RWPE2 (cell line): ENCODE measurements at places on chromosomes 12 and 14.

- no peak for DNase-seq
Observed at GRCh38 chr12:100871195-100871734, 76.7 kb downstream of the ANO4 start.

DNA sequence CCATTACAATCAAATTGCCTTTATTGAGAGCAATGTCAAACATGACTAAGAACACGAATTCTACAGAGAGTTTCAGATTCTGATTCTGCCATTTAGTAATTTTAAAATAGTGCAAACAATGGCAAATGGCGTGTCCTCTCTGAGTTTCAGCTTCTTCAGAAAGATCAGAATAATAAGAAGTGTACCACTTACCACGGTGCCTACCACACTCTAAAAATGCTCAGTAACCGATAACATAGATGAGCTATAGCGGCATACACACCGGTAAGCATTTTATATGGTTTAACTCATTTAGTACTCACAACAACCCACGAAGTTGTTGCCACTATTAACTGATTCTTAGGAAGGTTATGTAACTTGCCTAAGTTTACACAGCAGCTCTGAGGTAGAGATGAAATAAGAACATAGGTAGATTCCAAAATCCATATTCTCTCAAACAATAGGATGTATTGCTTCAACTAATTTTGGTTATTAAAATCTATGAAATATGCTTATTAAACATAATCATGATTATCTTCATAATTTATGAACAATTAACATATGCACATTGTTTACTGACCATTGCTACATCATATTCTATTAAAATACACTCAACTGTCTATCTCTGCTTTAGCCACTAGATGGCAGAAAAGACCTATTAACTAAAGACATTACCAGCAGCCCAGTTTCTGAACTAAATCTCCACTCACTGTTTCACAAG lies 38.3 kb downstream of the SLC6A15 start:
- DNase-seq, result no peak

DNA sequence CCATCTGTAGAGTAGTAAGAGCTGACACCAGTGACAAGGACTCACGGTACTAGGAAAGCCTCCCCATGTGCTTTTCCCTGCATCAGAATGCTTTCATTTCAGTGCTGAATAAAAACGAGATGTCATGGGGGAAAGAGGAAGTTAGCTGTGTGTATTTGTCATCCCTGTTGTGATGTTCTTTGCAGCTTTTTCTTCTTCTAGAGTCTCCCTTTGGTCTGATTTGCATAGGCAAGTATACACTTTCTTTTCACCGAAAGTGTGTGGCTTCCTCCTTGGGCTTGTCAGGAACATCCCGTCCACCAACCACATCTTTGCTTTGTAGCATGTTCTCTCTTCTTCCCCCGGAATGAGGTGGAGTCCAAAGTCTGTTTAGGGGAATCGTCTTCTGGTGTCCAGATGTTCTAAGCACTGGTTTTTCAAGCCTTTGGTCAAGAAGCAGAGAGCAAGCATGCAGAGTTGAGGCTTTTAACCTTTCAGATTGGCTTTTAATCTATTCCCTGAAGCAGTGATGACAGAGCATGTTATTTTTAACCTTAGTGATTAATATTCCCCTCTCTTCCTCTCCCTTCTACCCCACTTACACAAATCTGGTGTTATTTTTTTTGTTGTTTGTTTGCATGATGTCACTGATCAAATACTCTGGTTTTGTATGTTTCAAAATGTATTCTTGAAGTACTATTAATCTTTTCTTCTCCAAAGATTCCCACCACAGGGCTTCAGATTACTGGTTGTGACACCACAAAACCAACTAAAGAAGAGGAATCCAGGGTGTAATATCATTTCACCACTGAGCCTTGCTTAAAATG lies 163.4 kb downstream of the SAMD4A start:
- no peak for DNase-seq

DNA sequence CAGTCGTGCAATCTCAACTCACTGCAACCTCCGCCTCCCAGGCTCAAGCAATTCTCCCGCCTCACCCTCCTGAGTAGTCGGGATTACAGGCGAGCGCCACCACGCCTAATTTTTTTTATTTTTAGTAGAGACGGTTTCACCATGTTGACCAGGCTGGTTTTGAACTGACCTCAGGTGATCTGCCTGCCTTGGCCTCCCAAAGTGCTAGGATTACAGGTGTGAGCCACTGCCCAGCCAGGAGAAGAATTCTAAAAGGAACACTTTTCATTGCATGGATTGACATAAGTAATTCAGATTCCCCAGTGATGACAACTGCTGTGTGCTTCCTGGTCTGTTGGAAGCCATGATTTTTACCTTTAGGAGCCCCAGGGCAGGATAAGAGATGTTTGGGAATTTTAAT lies 22.1 kb downstream of the DMAC2L start:
- DNase-seq, result no peak

DNA sequence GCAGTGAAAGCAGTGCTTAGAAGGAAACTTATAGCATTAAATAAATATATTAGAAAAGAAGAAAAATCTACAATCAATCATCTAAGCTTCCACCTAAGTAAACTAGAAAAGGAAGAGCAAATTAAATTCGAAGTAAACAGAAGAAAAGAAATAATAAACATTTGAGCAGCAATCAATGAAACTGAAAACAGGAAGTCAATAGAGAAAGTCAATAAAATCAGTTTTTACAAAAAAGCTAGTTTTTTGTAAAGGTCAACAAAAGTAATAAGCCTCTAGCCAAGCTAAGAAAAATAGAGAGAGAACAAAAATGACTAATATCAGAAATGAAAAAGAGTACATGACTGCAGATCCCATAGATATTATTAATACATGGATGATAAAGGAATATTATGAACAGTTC lies 34.2 kb upstream of the KTN1 start:
- no peak for DNase-seq

DNA sequence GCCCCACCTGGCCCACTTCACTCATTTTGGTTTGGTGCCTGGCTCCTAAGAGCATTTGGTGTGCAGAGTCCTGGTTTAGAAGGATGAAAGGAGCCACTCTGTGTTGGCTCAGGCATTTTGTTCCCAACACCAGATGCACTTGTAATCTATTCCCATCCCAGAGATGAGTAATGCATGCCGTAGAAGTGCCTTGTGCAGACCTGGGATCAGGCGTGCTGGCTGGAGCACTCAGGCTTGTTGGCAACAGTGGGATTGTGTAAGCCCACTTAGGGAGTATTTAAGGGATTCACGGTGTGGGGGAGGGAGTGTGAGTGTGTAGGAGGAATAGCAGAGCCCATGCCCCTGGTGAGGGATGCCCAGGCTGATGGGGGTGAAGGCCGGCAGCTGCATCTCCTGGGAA lies 501.5 kb upstream of the TBX3 start:
- DNase-seq, result no peak

DNA sequence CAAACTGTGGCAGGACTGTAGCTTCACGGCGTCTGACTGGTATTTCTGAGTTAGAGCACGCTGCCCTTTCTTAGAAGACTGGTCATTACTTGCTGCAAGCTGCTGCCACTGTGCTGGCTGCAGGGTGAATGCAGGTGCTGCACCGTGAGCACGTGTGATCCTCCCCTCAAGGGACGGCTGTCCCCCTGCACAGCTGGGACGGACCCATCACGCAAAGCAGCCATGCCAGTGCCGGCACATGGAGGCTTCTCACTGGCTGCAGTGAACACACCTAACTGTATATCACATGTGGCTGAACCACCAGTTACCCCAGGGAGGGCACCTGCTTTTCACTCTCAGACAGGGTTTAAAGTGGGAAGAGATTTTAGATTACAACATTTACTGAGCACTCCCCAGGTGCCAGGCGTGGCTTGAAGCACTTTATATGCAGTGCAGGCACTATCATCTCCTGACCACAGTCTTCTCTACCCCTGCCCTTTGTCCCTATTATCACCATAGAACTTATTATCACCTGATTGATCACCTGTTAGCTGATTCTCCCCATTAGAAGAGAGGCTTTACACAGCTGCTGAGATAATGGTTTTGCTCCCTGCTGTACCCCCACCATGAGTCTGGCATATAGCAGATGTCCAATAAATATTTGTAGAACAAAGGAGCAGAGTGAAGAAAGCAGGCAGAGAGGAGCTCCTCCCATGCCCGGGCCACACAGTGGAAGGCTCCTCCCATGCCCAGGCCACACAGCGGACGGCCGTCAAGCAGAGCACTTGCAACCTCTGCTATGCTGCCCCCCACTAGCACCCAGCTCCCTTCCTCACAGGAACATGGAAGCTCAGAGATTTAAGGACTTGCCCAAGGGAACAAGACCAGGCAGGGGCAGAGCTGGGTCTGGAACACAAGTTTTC lies 25.9 kb downstream of the SLC25A47 start:
- DNase-seq, result no peak

DNA sequence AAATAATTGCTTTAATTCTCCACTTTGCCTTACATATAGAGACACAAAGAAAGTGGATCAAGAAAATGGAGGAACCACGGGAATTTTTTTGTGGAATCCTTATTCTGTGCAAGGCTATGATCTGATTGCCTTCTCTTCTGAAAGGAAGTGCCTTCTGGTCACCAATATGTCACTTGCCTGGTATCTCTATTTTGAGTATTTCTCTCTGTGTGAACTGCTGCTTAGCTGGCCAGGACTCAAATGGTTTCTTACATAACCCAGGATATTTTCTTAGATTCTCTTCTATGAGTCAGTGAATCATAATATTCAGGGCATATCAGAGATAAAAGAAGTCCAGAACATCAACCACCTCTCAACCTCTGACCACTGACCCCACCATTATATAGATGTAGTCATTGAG lies 156.1 kb downstream of the DIO2 start:
- DNase-seq, result no peak

DNA sequence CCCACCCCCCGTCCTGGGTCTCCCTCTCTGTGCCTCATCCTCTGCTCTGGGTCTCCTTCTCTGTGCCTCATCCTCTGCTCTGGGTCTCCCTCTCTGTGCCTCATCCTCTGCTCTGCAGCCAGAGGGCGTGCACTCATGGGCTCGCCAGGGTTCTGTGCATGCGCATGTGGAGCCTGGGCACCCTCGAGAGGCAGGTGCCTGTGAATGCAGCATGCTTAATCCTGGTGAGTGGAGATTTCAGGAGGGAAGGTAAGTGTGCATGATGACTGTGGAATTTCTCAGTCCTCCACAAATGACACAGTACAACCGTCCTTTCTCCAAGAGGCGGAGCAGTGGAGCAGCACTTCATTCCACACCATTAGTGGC lies 65.2 kb downstream of the EP400 start:
- DNase-seq, result no peak

GRCh38 chr14:68470361-68470760 lies 322.5 kb downstream of the ZFP36L1 start:
- DNase-seq, result no peak

- no peak for DNase-seq
Observed at GRCh38 chr12:46124132-46124847, 133.9 kb upstream of the SCAF11 start.

GRCh38 chr14:71094722-71095121 lies 187.5 kb downstream of the PCNX1 start:
- no peak for DNase-seq

DNA sequence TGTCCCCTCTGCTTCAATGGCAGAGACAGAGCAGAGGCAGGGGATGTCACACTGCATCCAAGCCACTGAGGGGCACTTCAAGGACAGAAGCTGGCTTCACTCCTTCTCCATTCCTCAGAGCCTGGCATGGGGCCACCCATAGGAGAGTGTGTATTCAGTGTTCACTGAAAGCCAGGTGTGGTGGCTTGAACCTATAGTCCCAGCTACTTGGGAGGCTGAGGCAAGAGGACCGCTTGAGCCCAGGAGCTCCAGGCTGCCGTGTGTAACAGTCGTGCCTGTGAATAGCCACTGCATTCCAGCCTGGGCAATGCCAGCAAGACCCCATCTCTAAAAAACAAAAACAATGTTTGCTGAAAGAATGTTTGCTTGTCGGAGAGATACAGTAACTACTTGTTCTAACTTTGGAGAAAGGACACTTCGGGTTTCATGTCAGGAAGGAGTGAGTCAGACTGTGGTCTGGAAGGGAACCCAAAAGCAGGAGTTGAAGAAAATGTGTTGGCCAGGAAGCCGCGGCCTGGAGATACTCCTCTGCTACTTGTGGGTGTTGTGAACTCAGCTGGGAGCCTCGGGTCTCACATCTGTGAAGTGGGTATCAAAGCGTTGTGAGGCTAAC lies 43.4 kb downstream of the ELK3 start:
- peak; percentile 55 for DNase-seq

DNA sequence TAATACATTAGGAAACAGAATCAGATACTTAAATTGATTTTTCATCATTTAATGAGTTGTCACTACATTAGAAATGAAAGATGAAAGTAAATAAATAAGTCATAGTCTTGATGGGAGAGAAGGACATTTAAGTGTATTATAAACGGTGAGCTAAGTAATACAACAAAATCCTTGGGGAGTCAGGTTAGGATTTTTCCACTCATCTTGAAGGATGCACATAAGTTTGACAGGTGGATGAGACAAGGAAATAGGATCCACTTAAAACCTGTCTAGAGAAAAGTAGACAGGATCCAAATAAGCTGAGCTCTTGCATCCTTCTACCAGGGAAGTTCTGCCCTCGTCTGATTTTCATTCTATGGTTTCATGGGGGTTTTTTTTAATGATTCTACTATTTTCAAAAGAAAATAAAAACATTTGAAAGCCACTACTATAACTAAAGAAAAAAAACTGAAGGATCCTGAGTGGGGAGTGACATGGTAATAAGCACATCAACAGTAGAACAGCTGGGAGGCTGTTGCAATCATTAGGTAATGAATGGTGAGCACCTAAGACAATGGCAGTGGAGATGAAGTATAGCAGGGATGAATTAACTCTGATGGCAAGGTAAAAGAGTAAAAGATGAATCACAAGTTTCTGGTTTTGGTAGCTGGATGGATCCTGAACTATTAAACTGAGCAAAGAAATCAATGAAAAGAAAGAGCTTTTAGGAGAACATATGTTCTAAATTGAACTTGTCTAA lies 17.0 kb downstream of the CEP128 start:
- no peak for DNase-seq

- no peak for DNase-seq
Observed at GRCh38 chr12:109088818-109089217, 4.5 kb downstream of the ALKBH2 start.

- DNase-seq, result no peak
Observed at GRCh38 chr14:104880584-104881210, 15.6 kb downstream of the CEP170B start.

- DNase-seq, result no peak
Observed at GRCh38 chr12:129520739-129521138, 383.1 kb downstream of the TMEM132D start.

DNA sequence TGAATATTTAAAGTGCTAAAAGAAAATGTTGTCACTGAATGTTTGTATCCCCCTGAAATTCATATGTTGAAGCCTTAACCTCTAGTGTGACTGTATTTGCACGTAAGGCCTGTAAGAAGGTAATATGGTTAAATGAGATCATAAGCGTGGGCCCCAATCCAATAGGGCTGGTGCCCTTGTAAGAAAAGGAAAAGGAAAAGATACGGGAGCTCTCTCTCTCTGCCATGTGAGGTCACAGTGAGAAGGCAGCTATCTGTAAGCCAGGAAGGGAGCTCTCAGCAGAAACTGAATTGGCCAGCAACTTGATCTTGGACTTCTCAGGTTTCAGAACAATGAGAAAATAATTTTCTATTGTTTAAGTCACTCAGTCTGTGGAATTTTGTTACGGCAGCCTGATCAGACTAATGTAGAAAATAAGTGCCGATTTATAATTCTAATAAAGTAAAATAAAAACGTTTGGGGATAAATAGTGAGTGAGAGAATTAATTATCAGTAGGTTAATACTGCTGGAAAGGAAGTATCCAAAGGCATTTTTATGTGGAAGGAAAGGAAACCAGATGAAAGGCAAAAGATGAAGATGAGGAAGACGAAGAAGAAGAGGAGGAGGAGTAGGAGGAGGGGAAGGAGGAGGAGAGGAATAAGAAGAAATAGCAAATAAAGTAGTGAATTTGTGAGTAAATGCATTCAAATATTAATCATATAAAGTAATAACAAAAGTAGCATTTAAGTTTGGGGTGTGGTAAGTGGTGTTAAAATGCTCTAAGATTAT lies 188.5 kb upstream of the KRR1 start:
- DNase-seq, result no peak
